ENCODE measurements at places on chromosomes 6 and 20. TPM values are rescaled to one million over a fixed set of nuclear protein-coding genes. Genes with fewer than 3 reads are reported as not detected.

SGK2 gene
- 0.70 TPM for total RNA-seq

GGTLC1 gene
- not detected for total RNA-seq

MROH8 gene
- 1.5 TPM for total RNA-seq

PTCRA gene
- not detected for total RNA-seq

CRISP2 gene
- total RNA-seq: not detected

TASP1 gene
- total RNA-seq: 15.1 TPM

NKX2-2 gene
- not detected for total RNA-seq

DNMT3B gene
- 0.47 TPM for total RNA-seq

SLC4A11 gene
- 0.35 TPM for total RNA-seq

SCUBE3 gene
- not detected for total RNA-seq

THBD gene
- total RNA-seq: 0.29 TPM

GRIK2 gene
- not detected for total RNA-seq

PKIG gene
- total RNA-seq: 0.36 TPM

PEX3 gene
- total RNA-seq: 23.5 TPM

CCDC170 gene
- 0.23 TPM for total RNA-seq

BPIFB2 gene
- not detected for total RNA-seq

SLC22A16 gene
- not detected for total RNA-seq

TULP1 gene
- not detected for total RNA-seq

PPARD gene
- total RNA-seq: 38.7 TPM

OPRL1 gene
- 0.87 TPM for total RNA-seq

CYP24A1 gene
- 3.7 TPM for total RNA-seq

TTLL9 gene
- not detected for total RNA-seq

ANKRD66 gene
- not detected for total RNA-seq

SLC17A1 gene
- total RNA-seq: not detected

CRISP3 gene
- not detected for total RNA-seq

TGIF2 gene
- 31.7 TPM for total RNA-seq

SLC22A3 gene
- total RNA-seq: not detected

STMND1 gene
- not detected for total RNA-seq

C4B gene
- total RNA-seq: 5.0 TPM

SLC22A2 gene
- total RNA-seq: not detected

KCNK17 gene
- total RNA-seq: not detected

GRM1 gene
- not detected for total RNA-seq

LY6G6D gene
- not detected for total RNA-seq

NMBR gene
- not detected for total RNA-seq

TFEB gene
- 12.2 TPM for total RNA-seq

KIAA1755 gene
- not detected for total RNA-seq

PSORS1C2 gene
- total RNA-seq: not detected

MCCD1 gene
- not detected for total RNA-seq

EFCAB8 gene
- 1.5 TPM for total RNA-seq

ZFP57 gene
- total RNA-seq: not detected

TRPC4AP gene
- total RNA-seq: 63.0 TPM

INSM1 gene
- not detected for total RNA-seq

AKAP12 gene
- total RNA-seq: 1.1 TPM

PSORS1C1 gene
- total RNA-seq: not detected

ARID1B gene
- total RNA-seq: 131 TPM

MAPK13 gene
- total RNA-seq: 29.6 TPM

Measured in CD4-positive, alpha-beta memory T cell (primary cell).